Stimulated activated CD4-positive, alpha-beta T cell treated with anti-CD3 and anti-CD28 coated beads, Interleukin-15, amount 100 ng/mL, for 24 hours (primary cell): ENCODE measurements at places on chromosomes 16 and 17.
A peak's percentile ranks its signal among the peaks of the same experiment; 100 is the strongest.

DNA sequence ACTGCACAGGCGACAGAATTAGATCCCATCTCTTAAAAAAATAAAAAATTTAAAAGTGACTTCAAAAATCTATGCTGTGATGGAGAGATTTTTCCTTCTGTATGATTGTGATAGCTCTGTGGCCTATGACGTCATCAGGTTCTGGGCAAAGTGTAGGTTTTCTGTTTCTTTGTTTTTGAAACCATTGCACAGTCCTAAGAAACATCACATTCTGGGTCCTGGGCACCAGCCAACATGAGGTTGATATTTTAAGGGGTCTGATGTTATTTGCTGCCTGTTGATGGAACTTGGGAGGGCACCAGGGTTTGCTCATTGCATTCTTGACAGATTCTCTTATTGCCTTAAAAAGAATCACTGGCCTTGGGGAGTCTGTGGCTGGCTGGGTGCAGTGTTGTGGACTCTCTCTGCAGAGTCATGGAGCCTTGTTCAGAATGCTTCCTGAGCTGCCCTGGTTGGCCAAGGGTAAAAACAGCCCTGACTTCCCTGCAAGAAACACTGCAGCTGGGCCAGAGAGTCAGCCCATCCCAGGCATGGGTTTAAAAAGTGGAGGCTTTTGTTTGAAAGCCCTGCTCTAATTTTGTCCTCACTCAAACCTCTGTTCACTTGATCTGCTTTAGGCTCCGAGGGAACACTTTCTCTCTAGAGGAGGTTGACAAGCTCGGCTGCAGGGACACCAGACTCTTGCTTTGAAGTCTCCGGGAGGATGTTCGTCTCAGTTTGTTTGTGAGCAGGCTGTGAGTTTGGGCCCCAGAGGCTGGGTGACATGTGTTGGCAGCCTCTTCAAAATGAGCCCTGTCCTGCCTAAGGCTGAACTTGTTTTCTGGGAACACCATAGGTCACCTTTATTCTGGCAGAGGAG is 10.5 kb upstream of the CYLD start:
- no peak for DNase-seq

GRCh38 chr16:85798901-85799496 is 345 bp downstream of the EMC8 start:
- DNase-seq = peak; percentile 47

- DNase-seq = no peak
Measured at GRCh38 chr17:57363998-57364643, 107.8 kb downstream of the MSI2 start.

DNA sequence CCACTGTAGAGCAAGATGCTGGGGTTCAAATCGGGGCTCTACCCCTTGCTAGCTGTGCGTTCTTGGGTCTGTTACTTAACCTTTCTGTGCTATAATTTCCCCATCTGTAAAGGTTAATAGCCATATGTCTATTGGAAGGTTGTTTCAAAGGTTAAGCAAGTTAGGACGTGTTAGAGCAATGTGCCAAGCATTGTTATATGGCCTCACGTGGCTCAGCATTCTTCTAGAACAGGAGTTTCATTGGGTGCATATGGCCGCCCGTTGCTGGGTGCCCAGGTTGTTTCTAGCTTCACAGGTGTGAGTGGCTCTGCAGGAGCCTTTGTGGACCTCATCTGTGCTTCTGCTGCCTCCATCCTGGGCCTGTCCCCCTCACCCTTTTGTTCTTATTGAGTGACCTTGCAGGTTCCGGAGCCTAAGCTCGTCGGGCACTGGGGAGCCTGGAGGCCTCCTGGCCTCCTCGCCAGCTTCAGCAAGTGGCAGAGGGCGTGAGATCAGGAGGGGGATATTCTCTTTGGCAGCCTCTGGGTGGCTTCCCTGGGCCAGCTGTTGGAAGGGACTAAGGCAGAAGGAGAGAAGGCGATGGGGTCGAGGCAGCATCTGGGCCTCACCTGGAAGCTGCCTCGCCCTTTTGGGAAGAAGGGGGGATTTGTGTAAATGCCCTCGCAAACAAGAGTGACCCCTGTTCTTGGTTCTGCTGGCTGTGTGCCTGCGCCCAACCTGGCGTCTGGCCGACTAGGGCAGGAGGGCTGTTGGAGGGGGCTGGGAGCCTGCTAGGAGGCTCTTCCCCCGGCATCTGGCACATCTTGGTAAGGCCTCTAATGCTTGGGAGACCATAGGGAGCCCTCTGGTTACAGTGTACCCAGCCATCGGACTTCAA is 80.2 kb upstream of the CIBAR2 start:
- no peak for DNase-seq
